Stimulated activated CD8-positive, alpha-beta memory T cell treated with anti-CD3 and anti-CD28 coated beads, Interleukin-15, amount 100 ng/mL, for 4 hours (primary cell): ENCODE measurements at places on chromosomes 2 and 18.

DNA sequence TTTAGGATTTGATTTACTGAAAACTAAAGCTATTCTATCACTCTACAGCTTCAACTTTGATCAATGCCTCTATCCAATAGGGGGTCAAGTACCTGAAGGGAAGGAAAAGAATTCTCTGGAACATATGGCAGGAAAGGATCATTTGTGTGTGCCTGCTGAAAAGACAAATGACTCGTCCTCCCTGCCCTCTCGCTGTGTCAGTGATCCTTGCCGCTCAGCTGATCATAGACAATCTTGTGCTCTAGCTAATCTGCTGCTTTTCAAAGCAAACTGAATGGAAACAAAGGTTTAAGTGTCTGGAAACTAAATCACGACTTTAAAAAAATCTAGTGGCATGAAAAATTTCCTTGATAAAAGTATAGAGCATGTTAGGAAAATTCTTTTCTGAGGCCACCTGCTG, 75.6 kb upstream of the CPO start:
- DNase-seq = no peak

DNA sequence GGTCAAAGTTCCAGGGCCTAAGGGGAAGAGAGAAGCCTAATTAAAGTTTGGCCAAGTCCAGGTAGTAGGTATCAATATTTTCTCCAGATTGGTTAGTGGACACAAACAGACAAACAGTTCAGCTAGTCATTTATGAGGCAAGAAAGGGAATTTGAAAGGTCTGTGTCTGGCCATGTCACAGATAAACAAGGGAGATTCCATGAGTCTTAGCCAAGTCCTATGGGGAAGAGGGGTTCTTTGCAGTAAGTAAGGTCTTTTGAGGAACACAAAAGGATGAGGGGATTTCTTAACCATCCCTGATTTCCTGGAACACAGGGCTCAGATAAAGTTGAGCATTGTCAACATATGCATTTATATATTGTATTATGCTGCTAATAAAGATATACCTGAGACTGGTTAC, 310.8 kb downstream of the PLCL1 start:
- no peak for DNase-seq

DNA sequence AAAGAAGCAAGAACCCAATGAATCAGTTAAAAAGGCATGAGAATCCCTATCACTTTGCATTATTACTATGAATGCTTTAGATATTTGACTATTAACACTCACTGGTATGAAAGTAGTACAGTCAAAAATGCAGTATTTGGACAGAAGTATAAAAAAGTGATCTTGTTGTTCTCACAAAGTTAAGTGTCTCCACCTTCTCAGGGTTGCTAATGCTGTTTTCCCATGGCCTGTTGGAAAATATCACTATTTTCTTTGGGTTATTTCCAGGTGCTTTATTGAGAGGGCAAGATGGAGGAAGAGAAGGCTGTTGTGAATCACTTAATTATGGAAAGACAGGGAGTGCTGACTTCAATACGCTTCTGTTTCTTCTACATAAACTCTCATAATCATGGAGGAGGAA, 13.6 kb upstream of the CREB1 start:
- DNase-seq = no peak

DNA sequence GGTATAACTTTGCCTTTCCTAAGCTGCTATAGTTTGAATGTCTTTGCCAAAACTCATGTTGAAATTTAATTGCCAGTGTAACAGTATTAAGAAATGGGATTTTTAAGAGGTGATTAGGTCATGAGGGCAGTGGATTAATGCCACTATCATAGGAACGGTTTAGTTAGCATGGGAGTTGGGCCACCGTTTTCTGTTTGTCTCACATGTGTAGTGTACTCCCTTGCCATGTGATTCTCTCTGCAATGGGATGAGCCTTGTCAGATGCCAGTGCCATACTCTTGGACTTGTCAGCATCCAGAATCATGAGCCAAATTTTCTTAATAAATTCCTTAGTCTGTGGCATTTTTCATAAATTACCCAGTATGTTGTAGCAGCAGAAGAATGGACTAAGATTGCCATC, 388.9 kb upstream of the RGPD4 start:
- no peak for DNase-seq

DNA sequence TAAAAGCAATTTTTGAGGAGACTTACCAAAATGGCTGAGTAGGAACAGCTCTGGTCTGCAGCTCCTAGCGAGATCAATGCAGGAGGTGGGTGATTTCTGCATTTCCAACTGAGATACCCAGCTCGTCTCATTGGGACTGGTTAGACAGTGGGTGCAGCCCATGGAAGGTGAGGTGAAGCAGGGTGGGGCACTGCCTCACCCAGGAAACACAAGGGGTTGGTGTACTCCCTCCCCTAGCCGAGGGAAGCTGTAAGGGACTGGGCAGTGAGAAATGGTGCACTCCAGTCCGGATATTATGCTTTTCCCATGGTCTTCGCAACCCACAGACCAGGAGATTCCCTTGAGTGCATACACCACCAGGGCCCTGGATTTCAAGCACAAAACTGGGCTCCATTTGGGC, 419.0 kb downstream of the NUP35 start:
- no peak for DNase-seq

GRCh38 chr2:45128580-45128997, 119.3 kb upstream of the SIX2 start:
- DNase-seq = no peak

- DNase-seq = no peak
These were observed 83.9 kb upstream of the SLC39A10 start for GRCh38 chr2:195572895-195573683.

DNA sequence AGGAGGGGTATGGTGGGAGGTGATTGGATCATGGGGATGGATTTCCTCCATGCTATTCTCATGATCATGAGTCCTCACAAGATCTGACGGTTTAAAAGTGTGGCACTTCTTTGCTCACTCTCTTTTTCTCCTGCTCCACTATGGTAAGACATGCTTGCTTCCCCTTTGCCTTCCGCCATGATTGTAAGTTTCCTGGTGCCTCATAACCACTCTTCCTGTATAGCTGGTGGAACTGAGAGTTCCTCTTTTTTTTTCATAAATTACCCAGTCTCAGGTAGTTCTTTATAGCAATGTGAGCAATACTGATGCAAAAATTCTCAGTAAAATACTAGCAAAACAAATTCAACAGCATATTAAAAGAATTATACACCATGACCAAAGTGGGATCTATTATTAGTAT, 728.5 kb upstream of the SLC8A1 start:
- no peak for DNase-seq

DNA sequence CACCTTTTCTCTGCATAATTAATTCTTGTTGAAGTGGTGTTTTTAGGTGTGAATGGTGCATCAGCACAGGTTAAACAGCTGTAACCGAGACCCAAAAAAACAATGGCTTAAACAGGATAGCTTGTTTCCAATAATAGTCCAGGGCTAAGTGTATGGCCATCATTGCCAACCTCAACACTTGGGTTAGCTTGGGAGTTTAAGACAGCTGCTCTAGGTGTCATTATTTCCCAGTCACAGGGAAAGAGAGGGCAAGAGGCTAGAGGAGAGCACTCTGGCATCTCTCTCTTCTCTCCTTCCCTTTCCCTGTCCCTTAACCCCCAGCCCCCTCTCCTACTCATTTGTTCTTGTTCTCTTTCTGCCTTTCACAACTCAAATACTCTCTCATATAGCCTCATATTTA, 21.1 kb downstream of the BIRC6 start:
- DNase-seq = no peak

GRCh38 chr2:33204945-33205344, 258.2 kb downstream of the LTBP1 start:
- no peak for DNase-seq

- no peak for DNase-seq
These were observed 24.5 kb downstream of the MC2R start for GRCh38 chr18:13890761-13891361.

DNA sequence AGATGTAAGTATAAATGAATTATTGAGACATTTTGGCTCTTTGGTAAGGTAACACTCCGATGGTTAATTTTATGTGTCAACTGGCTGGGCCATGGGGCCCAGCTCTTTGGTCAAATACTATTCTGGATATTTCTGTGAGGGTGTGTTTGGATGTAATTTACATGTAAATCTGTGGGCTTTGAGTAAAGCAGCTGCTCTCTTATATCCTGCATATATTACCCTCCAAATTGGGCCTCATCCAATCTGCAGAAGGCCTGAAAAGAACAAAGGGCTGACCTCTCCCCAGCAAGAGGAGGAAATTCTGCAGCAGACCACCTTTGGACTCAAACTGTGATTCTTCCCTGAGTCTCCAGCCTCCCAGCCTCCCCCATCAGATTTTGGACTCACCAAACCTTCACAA, 464.1 kb downstream of the PLCL1 start:
- DNase-seq = no peak

GRCh38 chr2:17749753-17750438, 3.7 kb downstream of the SMC6 start:
- DNase-seq = no peak

- DNase-seq = no peak
These were observed 14.6 kb downstream of the ZEB2 start for GRCh38 chr2:144505245-144505831.

DNA sequence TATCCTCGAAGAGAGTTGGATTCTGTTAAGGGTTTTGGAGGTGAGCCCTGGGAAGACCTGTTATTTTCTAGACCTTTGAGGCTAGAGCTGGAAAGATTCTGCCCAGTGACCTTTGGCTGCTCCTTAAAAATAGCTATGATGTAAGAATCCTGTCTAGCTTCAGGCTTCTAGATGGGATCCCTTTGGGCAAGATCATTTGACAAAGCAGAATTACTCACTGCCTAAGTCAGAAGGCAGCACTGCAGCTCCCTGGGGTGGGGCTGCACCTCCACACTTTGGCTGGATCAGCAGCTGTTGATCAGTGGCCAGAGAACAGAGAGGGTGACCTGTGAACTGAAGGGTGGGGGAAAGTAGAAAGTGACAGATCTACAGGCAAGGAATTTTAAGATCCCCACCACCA, 103.8 kb downstream of the ASAP2 start:
- DNase-seq = no peak

- no peak for DNase-seq
These were observed 6.6 kb downstream of the CAPN10 start for GRCh38 chr2:240593026-240593702.

- no peak for DNase-seq
These were observed 88.9 kb downstream of the POLE4 start for GRCh38 chr2:75047189-75047991.

DNA sequence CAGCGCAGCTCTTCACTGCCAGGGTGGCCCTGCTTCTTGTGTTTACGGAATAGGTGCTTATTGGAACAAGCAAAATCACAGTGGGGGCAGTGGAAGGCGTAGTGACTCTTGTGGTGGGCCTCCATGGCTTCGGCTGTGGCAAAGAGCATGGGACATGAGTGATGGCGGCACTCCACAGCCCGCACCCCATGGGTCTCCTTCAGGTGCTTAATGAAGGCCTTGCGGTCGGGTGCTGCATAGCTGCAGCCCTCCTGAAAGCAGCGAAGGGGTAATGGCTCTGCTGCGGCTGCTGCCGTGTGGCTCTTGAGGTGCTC, 10.7 kb downstream of the ZNF142 start:
- DNase-seq = no peak

- no peak for DNase-seq
These were observed 57.6 kb downstream of the TTC21B start for GRCh38 chr2:165895974-165896373.

- no peak for DNase-seq
These were observed 83.7 kb downstream of the TMEM131 start for GRCh38 chr2:97911922-97912575.

DNA sequence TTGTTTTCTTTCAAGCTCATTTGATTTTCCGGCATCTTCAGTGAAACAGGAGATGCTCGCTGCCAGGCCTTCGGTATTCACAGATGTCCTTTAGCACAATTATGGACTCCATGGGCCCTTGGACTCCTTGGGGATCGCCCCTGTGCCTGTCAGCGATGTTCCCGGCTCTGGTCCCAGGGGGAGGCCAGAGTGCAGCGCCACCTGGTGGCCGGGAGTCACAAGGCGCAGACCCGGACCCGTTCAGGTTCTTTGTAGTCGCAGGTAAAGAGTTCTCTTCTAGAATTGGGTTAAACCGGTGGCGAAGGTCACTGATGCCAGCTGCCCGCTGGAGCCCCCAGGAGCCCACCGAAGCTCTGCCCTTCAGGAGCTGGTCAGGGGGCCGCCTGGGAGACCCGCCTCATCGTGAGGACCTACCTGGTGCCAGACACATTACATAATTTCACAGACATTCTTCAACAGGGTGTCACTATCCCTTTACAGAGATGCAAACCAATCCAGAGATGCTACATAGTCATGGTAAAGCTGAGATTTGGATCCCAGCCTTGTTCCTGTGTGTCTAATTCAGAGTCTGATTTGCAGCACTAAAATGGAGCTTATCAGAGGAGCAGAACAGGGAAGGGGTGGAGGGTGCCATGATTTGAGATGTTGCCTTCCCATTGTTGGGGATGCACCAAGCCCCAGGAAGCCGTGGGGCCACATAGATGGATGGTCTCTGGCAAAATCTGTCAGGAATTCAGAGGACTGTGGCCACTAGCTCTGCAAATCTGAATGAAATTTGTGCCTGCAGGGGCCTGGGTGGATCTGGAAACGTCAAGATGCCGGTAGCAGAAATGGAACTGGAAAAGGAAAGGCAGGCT, 6.0 kb upstream of the INPP5D start:
- DNase-seq = peak; percentile 41

DNA sequence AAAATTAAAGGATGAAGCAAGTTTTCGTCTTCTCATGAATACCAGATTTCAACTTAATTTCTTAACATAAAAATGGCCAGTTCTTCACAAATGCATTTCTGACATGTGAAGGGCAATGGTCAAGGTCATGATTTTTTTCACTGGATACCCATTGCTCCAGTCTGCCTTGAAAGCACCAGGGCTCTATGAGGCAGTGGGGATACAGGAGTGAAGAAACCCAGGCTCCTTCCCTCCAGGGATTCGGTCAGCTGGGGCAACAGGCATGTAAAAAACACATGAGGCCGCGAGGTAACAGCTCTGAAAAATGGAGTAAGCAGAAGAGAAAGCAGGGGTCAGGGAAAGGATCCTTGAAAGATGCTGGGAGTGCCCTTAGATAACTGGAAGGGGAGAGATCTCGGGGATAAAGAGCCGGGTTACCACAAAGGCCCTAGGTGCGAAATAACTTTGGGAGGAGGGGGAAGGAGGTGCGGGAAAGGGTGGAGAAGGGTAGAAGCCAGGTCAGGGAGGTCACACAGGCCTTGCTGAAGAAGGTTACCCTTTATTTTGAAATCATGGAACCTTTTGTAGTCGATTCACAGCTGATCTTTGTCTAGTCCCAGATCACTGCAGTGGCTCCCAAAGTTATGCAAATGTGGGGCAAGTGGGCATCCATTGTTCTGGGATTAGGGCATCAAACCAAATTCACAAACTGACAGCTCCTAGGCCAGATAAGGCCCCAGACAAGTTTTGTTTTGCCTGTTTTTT, 5.2 kb upstream of the SPRED2 start:
- no peak for DNase-seq

- DNase-seq = no peak
These were observed 308.8 kb upstream of the FAM98A start for GRCh38 chr2:33907866-33908265.

GRCh38 chr2:175030380-175031271, 25.4 kb upstream of the CHN1 start:
- no peak for DNase-seq
